LNCaP clone FGC (cell line): ENCODE measurements at places on chromosomes 1 and 21.

GRCh38 chr1:26145041-26145959 is 13.6 kb upstream of the FAM110D start:
- peak; percentile 18 for DNase-seq

DNA sequence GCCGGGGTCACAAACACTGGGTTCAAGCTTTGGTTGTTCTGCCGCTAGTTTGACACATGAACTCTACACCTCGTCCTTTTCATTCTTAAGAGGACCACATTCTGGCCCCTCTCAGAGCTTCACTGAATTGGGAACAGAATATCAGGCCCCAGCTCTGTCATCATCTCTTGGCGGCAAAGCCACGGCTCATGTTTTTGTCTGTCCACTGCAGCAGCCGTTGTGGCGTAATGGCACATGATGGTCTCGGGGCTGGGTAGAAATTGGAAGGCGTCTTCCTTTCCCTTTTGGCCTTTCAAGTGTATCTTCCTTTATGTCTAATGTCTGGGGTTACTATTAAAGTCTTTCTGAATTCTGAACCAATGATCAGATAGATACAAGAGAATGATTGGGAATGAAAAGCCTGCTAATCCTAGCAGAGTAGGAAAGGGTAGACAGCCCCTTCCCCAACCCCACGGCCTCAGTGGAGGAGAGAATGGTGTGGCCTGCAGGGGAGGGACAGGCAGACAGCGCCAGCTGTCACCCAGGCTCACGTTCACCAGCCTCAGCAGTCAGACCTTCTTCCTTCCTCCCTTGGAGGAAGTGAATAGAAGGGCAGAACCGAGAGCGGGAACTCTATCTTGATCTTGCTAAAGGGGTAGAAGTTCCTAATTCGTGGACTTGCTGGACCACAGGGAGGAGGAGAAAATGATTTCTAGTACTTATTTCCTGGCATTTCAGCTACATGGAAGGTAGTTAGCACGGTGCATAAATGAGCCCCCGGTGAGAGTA is 498.1 kb downstream of the KIF26B start:
- no peak for DNase-seq

DNA sequence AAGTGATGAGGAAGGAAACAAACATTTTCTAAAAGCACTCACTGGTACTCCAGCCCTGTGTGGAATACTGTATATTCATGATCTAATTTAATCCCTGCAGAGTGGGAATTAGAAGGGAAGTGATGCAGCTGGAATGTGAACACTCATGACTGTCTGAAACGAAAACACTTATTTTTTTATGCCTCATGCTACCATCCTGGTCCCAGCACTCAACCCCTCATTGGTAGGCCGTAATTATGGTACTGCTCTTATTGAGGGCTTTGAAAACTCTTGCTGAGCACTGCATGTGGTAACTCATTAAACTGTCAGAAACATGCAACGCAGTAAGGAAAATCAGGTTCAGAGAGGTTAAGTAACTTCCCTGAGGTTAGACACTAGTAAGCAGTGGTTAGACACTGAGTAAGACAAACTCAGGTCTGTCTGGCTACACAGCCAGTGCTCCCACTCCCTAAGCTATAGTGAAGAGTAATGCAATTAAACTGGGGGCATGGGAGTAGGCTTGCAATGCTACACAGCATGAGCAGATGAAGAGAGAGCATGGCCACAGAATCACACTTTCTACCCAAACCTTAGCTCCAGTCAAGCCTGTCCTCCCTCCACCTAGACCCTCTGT is 17.3 kb upstream of the TNFSF4 start:
- no peak for DNase-seq

DNA sequence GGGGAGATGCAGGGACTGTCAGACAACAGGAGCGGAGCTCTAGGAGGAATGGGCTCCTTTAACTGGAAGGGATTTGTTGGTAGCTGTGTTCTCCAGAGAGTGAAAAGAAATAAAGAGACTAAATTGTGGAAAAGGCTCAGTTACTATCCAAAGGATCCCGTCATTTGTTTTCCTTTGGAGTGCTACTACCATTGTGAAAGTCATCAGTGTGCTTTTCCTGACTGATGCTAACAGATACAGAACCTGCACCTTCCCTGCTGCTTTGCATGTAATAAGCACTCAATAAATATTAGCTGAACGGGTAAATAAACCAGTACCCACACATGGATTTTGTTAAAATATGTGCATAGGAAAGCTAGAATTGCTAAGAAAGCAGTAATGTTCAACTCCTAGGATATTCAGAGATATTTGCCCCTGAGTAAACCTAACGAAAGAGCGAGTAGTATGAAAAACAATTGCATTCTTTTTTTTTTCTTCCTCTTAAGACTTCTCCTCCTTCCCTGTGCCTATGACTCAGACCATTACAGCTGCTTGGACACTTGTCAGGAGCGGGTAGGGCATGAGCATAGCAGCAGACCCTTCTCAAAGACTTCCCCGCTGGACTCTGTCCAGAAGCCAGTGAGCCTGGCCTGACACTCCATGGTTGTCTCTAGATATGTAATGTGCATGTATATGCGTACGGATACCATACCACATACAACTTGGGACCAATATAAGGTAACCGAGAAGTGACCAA is 41.7 kb downstream of the PTGFRN start:
- no peak for DNase-seq

GRCh38 chr1:2786329-2787162 is 14.9 kb downstream of the TTC34 start:
- DNase-seq, result no peak

DNA sequence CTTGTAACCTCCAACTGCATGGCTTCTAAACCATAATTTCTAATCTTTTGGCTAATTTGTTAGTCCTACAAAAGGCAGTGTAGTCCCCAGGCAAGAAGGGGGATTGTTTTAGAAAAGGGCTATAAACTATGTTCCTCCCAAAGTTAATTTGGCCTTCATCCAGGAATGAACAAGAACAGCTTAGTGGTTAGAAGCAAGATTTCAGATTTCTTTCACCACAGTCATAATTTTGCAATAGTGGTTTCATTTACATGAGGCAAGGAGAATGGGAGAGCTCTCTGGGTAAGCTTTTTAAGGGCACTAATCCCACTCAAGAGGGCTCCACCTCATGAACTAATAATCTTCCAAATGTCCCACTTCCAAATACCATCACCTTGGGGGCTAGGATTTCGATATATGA is 1353.9 kb downstream of the NCAM2 start:
- no peak for DNase-seq

DNA sequence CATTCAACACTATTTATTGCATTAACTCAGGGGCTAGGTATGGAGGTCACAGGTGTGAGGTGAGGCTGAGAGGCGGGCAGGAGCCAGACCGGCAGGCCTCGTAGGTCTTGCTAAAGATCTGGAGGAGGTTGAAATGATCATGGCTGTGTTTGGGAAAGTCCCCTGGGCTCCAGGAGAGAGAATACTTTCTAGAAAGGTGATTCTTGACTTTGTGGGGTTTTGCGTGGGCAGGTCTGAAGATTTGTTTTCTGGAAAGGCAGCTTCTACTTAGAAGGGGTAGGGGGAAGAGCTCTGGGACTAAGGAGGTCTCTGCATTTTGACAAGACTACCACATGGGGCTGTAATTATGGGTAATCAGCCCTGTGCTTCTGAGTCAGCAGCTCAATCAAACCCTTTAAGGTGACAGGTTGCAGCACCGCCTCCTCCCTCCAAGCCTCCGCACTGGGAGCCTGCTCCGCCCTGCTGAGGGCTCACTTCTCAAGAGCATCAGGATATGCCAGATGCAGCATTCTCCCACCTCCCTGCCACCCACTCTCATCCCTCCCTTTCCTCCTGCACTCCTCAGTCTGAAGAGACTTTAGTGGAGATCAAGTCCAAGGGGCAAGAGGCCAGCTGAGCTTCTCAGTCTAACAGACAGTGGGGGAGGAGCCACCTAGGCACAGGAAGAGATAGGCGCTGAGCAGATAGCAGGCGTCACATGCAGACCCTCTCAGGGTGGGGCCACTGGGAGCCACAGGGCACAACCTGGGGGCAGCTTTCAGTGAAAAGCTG is 30.5 kb downstream of the SLC30A1 start:
- DNase-seq, result no peak

DNA sequence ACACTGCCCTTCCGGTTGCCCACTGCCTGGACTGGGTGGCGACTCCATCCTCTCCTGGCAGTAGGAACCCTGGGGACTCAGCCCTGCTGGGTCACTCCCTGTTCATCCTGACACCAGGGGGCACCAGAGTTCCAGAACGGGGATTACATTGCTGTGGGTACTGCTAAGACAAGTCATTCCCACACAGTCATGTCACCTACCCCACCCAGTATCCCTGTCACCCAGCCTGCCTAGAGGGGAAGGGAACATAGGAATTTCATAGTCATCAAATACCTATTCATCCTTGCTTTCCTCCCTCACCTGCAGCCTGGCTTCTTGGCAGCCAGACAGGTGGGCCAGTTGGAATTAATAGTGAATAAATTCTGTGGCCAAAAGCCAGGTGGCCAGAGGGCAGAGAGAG is 9.8 kb upstream of the SFN start:
- no peak for DNase-seq

DNA sequence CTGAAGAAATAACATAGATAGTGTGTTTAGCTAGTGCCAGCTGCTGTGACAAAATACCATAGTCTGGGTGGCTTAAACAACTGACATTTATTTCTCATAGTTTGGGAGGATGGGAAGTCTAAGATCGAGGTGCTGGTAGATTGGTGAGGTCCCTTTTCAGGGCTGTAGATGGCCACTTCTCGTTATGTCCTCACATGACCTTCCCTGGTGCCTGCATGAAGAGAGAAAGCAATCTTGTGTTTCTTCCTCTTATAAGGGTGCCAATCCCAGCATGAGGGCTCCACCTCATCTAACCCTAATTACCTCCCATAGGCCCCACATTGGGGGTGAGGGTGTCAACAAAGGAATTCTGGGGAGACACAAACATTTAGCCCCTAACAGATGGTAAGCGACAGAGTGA is 9.3 kb downstream of the MTARC2 start:
- DNase-seq, result no peak

- no peak for DNase-seq
Measured at GRCh38 chr21:26421724-26422123, 151.4 kb downstream of the CYYR1 start.

DNA sequence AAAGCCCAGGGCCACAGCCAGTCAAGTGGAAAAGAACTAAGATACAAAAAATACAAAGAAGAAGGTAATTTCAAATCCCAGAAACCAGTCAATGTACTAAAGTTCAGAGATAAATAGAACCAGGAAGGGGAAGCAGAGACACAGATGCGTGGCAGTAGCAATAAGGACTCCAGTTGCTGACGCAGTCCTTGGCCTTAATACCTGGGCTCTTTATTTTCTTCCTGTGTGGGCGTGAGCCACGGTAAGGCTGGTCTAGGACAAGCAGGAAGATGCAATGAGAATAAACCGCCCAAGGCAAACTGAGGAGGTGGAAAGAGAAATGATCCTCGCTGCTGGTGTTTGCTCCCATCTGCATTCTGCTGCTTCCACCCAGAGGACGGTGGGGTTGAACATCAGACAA is 65.6 kb upstream of the PLXNA2 start:
- DNase-seq, result no peak

GRCh38 chr1:171251952-171252300 is 3.6 kb downstream of the FMO1 start:
- no peak for DNase-seq
